Stromal cell of bone marrow (primary cell): ENCODE measurements at places on chromosomes 1 and 21.

DNA sequence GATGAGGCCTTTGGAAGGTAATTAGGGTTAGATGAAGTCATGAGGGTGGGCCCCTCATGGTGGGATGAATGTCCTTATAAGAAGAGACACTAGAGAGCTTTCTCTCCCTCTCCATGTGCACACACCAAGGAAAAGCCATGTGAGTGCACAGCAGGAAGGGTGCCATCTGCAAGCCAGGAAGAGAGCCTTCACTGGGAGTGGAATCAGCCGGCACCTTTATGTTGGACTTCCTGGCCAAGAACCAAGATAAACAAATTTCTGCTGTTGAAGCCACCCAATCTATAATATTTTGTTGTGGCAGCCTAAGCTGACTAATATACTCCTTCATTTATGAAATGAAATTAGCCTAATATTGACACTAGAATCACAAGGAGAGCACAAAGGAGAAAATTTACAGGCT lies 38.2 kb upstream of the PKP1 start:
- DNase-seq = no peak

- no peak for DNase-seq
Observed at GRCh38 chr1:185166106-185166505, 9.1 kb downstream of the SWT1 start.

DNA sequence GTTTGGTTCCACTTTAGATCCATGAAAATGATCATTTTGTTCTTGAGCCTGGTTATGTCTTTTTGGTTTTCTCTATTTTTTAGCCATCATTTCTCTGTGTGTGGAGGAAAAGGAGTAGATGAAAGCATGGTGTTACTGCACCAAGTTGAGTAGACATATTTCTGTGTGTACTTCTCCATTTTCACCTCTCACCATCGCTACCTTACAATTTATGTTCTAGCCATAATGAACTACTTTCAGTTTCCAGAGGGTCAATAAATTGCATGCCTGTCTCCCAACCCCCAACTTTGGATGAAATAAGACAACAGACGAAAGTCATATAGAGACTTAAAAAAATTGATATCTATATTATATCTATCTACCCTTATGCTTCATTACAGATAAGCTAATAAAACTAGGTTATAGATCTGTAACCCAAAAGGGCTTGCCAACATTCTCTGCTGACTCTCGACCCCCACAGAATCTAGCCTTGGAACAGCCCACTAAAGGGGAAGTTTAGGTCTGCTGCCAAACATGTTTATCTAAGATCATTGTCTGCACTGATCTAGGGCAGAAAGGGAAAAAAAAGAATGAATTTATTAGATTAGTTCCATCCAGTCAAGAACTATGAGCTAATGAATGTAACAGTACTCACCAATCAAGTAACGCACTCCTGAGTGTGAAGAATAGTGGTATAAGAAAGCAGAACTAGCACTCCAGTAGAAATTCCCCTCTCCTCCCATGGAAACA lies 7.5 kb upstream of the MAN1A2 start:
- no peak for DNase-seq

- no peak for DNase-seq
Observed at GRCh38 chr1:15322648-15323350, 75.8 kb downstream of the FHAD1 start.
